ENCODE measurements at places on chromosomes 16 and 17.

GRCh38 chr17:7281953-7282751 is 634 bp downstream of the SLC2A4 start:
- DNase-seq, result no peak

GRCh38 chr17:68462381-68463210 is 5.3 kb upstream of the WIPI1 start:
- peak; percentile 79 for DNase-seq

DNA sequence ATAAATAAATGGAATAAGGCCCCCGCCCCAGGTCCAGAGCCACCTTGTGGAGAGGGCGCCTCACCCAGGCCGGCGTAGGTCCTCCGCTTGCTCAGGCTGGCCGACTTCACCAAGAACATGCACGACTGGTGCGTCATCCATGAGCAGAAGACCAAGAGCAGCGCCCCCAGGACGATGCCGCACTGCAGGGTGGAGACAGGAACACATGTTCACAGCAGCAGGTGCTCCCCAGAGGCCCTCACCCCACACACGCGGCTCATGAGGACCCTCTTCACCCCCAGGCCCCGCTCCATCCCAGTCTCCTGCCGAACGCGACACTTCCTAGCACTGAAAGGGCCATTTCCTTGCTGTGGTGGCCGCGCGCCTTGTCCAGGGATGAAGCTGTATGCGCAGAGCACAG is 5.5 kb downstream of the SLC38A10 start:
- no peak for DNase-seq

DNA sequence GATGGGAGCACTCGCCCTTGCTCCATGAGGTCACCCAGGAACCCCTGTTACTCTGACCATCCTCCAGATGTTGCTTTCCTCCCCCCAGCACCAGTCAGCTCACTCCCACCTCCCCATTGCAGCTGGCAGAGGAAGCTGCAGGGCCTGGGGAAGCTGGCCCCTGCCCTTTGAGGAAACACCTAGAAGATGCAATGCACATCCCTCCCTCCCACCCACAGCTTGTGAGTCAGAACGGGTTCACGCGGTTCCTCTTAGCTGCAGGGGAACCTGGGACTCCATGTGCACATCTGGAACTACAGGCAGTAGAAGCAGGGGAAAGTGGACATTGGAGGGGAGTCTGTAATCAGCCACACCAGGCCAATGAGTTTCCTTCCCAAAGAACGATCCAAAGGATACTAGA is 96.9 kb downstream of the KATNIP start:
- DNase-seq, result no peak
